ENCODE measurements at places on chromosomes 11 and 22. TPM values are rescaled to one million over a fixed set of nuclear protein-coding genes. Genes with fewer than 3 reads are reported as not detected.

Gene SEPTIN5
- 62.2 TPM for total RNA-seq

Gene TRABD
- 8.2 TPM for total RNA-seq

- ATAC-seq: no peak
Observed at GRCh38 chr22:18997925-18998315, 61.8 kb upstream of the PRODH start.

DNA sequence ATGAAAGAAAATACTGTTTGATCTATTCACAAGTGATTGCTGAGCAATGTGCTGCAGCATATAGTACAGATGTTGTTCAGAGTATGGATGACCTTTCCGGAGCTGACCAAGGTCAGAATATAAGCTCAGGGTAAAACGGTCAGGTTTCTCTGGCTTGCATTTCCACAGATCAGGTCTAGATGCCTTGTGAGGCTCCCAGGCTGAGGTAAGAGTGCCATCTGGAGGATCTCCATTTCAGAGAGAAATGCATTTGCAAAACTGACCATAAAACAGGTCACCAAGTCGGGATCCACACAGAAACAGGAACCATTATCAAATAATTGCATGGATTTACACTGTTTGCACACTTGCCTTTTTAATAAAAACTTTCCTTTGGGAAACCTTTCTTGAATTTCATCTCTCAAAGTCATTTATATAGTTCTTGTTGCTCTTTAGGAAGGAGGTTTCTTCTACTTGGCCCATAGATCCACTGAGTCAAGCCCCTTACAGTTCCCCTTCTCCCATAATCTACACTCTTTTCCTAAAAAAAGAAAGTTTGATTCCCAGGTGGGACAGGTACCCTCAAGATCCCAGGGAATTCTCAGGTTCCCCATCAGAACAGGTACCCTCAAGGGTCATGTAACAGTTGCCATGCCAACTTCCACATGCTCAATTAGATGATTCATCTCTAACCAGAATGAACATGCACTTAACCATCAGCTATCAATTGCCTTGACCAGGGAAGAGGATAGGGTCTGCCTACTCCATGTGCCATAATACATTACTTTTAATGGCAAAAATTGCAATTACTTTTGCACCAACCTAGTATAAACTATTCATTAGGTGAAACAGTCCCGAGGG, 25.0 kb upstream of the TMPRSS5 start:
- ATAC-seq: peak; percentile 60

GRCh38 chr11:33063326-33063881, 24.0 kb downstream of the TCP11L1 start:
- ATAC-seq: no peak

Gene NFAM1
- total RNA-seq: 0.23 TPM

- ATAC-seq: no peak
Observed at GRCh38 chr11:61598886-61599868, 18.3 kb upstream of the SYT7 start.

Gene VPS37C
- total RNA-seq: 9.0 TPM

Gene IL10RA
- 1.3 TPM for total RNA-seq

- ATAC-seq: peak; percentile 96
Observed at GRCh38 chr11:67032830-67033551, 10.1 kb downstream of the SYT12 start.

GRCh38 chr11:32487270-32487669, 51.9 kb upstream of the WT1 start:
- peak; percentile 64 for ATAC-seq

Gene CAPN1
- total RNA-seq: 35.3 TPM

Gene KCNJ1
- total RNA-seq: 0.24 TPM

GRCh38 chr11:76266286-76267100, 60.2 kb upstream of the WNT11 start:
- ATAC-seq: peak; percentile 89

DNA sequence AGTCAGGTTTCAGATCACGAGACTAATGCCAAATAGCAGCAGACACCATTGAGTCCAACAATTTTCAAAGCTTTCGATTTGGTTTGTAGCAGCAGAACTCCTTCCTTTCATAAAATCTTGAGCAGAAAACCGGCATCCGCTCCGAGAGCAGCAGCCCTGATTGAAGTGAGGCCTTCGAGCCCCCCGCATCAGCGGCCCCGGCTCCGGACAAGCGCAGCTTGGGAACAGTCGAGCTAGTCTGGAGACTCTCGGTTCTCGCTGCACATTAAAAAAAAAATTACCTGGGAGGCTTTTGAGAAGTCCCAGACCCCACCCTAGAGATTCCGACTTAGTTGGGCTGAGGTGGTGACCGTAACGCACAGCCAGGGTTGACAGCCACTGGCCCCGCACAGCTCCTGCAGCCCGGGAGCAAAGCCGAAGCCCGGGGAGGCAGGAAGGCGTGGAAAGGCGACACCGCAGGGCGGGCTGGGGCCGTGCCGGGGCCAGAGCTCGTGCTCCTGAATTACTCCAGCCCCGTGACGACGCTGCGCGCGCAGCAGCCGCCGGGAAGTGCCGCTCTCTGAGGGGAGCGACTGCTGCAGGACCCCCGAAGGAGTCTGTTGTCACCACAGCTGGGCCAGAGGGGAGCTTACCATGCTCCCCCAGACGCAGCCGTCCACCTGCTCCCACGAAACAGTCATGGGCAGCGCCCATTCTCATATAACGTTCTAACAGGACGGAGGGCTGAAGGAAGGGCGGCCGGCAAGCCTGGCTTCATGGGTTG, 57.8 kb downstream of the SPATA19 start:
- ATAC-seq: peak; percentile 45

DNA sequence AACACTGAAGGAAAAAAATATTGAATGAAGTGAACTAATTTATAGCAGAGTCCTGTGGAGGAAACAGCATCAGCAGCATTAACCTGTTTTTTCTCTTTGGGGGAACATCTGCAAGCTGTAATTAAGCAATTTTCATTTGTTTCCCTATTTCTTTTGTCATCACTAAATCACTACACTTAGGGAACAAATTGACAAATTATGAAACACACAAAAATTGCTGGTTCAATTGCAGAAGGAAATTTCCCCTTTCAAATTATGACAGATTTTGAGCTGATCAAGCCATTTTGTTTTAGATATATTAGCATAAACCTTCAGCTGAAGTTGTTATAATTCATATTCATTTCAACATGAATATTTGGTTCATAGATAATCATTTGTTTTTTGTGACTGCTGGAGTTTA, 22.2 kb upstream of the RAG2 start:
- ATAC-seq: no peak

Gene MPZL2
- total RNA-seq: 0.29 TPM

- no peak for ATAC-seq
Observed at GRCh38 chr22:46744581-46744980, 6.5 kb upstream of the CERK start.

DNA sequence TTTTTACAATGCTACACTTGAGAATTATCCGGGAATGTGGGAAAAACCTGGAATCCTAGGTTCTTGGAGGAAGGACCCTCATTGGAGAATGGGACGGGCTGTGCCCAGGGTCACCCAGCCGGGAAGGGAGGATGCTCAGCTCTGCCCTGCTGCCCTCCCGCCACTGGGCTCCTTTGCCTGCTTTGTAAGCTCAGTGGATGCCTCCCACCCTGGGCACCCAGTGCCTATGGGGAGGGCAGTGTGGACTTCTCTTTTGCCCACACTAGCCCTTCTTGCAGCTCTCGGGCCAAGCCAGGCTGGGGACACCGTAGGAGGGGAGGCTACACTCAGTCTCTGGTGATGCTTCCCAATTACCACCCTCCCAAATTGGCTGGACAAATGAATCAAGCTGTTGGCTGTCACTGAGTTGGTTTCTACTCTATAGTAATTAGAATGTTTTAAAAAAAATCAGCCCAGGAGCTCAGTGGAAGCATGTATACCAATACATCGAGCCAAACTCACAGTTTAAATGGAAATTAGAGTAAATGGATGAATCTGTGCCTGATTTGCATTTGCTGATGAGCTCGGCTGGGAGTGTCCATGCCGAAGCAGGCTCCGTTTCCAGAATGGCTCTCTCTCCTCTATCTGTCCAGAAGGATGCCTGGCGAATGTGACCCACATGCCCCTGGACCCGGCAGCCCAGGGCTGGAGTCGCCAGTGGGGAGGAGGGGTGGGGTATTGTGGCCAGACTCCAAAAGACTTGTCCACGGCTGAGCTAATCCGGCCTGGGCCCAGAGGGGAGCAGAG, 317.0 kb downstream of the CTTN start:
- no peak for ATAC-seq

GRCh38 chr11:113059548-113059947, 98.3 kb downstream of the NCAM1 start:
- ATAC-seq: no peak

All from motor neuron (in vitro differentiated cells).